ENCODE measurements at places on chromosomes 16 and 17.

DNA sequence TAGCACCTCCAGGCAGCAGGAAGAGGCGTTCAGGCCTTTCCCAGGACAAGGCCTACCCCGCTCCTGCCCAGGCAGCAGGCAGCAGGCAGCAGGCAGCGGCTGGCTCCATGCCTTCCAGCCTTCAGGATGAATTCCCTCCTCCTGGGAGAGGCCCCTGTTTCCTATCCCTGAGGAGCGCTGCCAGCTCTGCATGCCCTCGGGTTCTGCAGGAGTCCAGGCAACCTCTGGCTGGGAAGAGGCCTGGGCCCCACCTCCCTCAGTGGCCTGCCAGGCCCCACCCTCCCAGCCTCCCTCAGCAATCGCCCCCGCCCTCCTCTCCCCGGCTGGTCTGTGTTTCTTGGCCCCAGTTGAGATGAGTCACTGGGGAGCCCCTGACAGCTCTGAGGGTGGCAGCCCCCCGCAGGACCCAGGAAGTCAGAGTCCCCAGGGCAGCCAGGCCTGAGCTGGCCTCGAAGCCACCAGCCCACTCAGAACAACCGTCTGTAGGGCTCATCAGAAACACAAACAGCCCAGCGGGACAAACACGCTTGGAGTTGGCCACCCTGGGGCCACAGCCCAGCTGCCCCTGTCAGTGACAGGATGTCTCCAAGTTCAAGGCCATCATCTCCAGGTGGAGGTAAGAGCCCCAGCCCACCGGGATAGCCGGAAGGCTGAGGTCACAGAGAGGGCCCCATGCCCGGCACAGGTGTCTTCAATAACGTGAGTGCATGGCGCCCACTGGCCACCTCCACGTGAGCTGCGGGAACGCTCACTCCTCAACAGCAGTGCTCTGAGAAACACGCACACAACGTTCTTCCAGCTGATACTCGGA lies 39.5 kb upstream of the CIBAR2 start:
- DNase-seq, result no peak
- no peaks in the 10 kb centered on the region for H3K4me1 ChIP-seq
- no peaks in the 10 kb centered on the region for H3K36me3 ChIP-seq
- H3K27ac ChIP-seq, result no peak overlapping the region

DNA sequence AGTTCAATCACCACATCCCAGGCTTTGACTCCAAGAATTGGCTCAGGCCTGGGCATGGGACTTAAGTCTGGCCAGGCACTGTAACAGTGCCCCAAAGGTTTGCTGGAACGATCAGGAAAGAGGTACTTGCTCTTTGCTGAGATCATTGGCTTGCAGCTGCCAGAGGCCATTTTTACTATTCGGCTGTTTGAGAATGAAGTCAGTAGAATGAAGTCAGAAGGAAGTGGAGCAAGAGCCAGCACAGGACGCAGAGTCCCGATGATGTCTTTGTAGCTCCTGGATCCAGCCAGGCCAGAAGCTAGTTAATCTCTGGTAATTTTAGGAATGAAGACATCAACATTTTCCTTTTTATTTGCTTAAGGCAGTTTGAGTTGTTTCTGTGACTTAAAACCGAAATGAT lies 195.5 kb downstream of the RAB11FIP4 start:
- H3K4me3 ChIP-seq, result no peak overlapping the region
- no peaks in the 10 kb centered on the region for H3K36me3 ChIP-seq
- no peaks in the 10 kb centered on the region for H3K27me3 ChIP-seq
- DNase-seq, result no peak
- no peaks in the 10 kb centered on the region for H3K4me1 ChIP-seq

DNA sequence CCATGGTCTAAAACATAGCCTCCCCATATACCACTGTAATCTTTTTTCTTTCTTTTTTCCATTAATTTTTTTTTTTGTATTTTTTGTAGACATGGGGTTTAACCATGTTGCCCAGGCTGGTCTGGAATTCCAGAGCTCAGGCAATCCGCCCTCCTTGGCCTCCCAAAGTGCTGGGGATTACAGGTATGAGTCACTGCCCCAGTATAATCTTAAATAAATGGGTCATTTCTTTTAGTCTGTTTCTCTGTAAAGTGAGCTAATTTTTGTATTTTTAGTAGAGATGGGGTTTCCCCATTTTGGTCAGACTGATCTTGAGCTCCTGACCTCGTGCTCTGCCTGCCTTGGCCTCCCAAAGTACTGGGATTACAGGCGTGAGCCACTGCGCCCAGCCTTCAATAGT lies 5.7 kb upstream of the NME1 start:
- H3K36me3 ChIP-seq, result no peaks in the 10 kb centered on the region
- no peak overlapping the region for H3K27ac ChIP-seq
- no peak overlapping the region for H3K4me3 ChIP-seq
- no peaks in the 10 kb centered on the region for H3K27me3 ChIP-seq
- no peak for DNase-seq

DNA sequence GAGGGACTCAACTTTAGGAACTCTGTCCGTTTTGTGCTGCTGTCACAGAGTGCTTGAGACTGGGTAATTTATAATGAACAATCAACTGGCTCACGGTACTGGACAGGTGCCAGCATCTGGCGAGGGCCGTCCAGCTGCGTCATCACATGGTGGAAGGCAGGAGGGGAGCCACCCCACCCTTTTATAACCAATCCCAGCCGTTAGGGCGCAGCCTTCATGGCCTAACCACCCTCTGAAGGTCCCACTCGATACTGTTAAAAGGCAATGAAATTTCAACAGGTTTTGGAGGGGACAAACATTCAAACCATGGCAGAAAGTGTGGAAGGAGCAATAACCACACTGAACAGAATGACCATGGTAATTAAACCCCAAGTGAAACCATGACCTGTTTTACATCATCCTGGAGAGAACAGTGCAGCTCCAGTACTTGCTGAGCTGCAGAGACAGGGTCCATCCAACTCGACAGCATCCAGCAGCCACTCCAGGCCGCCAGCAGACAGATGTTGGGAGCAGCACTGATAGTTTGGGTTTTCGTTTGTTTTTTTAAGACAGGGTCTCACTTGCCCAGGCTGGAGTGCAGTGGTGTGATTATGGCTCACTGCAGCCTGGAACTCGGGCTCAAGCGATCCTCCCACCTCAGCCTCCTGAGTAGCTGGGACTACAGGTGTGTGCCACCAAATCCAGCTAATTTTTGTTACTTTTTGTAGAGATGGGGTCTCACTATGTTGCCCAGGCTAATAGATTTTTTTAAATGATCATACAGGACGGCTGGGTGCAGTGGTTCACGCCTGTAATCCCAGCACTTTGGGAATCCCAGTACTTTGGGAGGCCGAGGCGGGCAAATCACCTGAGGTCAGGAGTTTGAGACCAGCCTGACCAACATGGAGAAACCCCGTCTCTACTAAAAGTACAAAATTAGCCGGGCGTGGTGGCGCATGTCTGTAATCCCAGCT lies 11.0 kb downstream of the CHMP6 start:
- peaks cover 13% of the 10 kb centered on the region for H3K4me1 ChIP-seq
- H3K27me3 ChIP-seq, result peaks cover 6% of the 10 kb centered on the region
- H3K36me3 ChIP-seq, result peaks cover 7% of the 10 kb centered on the region
- no peak for DNase-seq
- no peak overlapping the region for H3K4me3 ChIP-seq

- H3K27ac ChIP-seq, result no peak overlapping the region
- no peak overlapping the region for H3K4me3 ChIP-seq
- no peaks in the 10 kb centered on the region for H3K27me3 ChIP-seq
- H3K4me1 ChIP-seq, result no peaks in the 10 kb centered on the region
- no peaks in the 10 kb centered on the region for H3K36me3 ChIP-seq
- DNase-seq, result no peak
Measured at GRCh38 chr16:26856791-26857190, 209.9 kb upstream of the C16orf82 start.

DNA sequence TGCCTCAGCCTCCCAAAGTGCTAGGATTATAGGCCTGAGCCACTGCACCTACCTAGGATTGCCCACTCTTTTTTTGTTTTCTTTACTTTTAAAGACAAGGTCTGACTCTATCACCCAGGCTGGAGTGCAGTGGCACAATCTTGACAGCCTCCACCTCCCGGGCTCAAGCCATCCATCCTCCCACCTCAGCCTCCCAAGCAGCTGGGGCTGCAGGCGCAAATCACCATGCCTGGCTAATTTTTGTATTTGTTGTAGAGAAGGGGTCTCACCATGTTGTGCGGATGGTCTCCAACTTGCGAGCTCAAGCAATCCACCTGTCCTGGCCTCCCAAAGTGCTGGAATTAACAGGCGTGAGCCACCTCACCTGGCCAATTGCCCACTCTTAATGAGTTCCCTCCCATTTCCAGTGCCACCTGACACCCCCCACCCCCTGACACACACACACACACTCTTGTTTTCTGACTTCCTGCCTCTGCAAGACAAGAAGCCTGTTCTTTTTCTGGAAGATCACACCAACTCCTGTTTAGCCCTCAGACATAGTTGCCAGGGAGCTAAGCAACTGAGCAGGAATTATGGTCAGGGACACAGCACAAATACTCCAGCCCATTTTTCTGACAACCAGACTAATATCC lies 2.6 kb downstream of the OVCA2 start:
- no peak overlapping the region for H3K4me3 ChIP-seq
- no peak for DNase-seq
- H3K27me3 ChIP-seq, result no peaks in the 10 kb centered on the region
- no peak overlapping the region for H3K27ac ChIP-seq

DNA sequence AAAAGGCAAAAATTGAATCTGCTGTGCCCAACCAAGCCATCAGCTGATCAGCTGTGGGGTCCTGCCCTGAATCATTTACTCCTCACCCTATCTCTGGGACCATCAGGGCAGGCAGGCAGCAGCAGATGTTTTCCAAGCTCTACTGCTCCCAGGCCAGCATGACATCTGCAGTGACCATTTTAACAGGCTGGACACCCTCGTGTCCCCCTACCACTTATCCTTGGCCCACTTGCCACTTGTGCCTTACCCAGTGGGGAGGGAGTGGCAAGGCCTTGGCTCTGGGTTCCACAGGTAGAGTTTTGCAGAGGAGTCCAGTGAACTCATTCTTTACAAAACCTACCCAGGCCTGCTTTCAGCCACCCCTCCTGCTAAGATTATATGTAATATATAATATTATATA lies 12.0 kb upstream of the CA4 start:
- H3K27ac ChIP-seq, result no peak overlapping the region
- no peak for DNase-seq
- peaks cover 28% of the 10 kb centered on the region for H3K4me1 ChIP-seq
- peaks cover 32% of the 10 kb centered on the region for H3K27me3 ChIP-seq
- H3K36me3 ChIP-seq, result no peaks in the 10 kb centered on the region
- H3K4me3 ChIP-seq, result no peak overlapping the region

- no peak for DNase-seq
- no peak overlapping the region for H3K27ac ChIP-seq
- no peaks in the 10 kb centered on the region for H3K27me3 ChIP-seq
- H3K4me1 ChIP-seq, result peaks cover 72% of the 10 kb centered on the region
- H3K4me3 ChIP-seq, result no peak overlapping the region
Measured at GRCh38 chr17:8896087-8896486, 28.6 kb upstream of the PIK3R6 start.

DNA sequence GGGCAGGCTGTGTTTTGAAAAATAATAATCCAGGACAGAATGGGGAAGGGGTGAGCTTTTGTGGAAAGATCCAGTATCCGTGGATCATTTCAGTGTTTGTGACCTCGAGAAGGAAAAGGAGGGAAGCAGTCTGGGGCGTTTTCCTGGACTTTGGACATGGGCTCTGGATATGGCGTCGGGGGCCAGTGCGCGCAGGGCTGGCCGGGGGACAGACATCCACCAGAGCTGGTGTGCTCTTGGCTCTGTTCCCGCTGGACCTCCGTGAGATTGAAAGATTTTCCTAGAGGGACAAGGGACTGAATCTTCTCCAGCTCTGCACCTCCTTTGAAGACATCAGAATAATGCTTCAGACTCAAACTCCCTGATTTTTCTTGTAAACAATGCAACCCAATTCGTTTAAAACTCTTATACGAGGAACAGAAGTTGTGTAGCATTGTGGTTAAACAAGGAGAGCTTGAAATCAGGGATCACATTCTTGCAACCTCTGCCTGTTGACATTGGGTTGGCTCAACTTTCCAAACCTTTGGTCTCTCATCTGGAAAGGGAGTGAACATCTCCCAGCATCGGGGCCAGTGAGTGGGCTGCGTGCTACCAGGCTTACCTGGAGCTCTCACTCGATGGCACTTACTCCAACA lies 75.9 kb downstream of the C16orf95 start:
- no peak overlapping the region for H3K27ac ChIP-seq
- peaks cover 4% of the 10 kb centered on the region for H3K4me1 ChIP-seq
- H3K4me3 ChIP-seq, result no peak overlapping the region

GRCh38 chr16:86491640-86492023 lies 18.7 kb upstream of the FOXF1 start:
- DNase-seq, result no peak
- H3K36me3 ChIP-seq, result no peaks in the 10 kb centered on the region
- H3K27ac ChIP-seq, result no peak overlapping the region
- H3K27me3 ChIP-seq, result peaks cover 22% of the 10 kb centered on the region

- no peak within 1 kb of the TSS for H3K27ac ChIP-seq
- no peaks in the 10 kb centered on the region for H3K27me3 ChIP-seq
- no peak for DNase-seq
- no peak within 1 kb of the TSS for H3K4me3 ChIP-seq
Measured at GRCh38 chr17:1742371-1743087, at the start of gene SERPINF2. Gene SERPINF2, plus strand, starts transcription at chr17:1742871. Its CDS starts 2,125 bp downstream, at chr17:1744996.

DNA sequence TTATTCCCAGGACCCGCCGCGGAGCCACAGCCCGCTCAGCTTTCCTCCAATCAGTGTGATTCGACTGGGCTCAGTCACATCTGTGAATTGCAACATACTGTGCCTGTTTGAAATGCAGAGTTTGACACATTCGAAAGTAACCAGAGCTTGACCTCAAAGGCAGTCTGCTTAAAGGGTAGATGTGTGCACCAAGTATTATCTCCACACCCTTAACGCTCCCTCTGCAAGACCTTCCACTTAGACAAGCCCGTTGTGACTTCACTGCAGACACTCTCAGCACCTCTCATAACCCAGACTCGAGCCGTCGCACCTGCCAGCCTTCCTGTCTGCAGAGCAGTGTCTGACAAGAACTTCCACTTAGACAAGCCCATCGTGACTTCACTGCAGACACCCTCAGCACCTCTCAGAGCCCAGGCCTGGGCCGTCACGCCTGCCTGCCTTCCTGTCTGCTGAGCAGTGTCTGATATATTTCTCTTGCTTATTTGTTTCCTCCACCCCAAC lies 3.7 kb downstream of the KLHDC4 start:
- no peak overlapping the region for H3K4me3 ChIP-seq
- H3K36me3 ChIP-seq, result peaks cover 23% of the 10 kb centered on the region
- no peak overlapping the region for H3K27ac ChIP-seq
- no peak for DNase-seq

DNA sequence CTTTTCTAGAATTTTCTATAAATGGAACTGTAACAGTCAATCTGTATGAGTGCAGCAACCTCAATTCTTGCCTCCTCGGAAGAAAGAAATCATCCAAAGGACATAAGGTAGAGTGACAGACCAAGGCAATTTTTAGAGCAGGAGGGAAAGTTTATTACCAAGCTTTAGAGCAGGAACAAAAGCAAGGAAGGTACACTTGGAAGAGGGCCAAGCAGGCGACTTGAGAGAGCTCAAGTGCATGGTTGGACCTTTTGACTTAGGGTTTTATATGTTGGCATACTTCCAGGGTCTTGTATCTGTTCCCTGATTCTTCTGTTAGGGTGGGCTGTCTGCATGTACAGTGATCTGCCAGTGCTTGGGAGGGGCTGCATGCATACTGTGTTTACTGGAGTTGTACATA lies 50.3 kb downstream of the SCNN1G start:
- H3K27ac ChIP-seq, result no peak overlapping the region
- DNase-seq, result no peak
- H3K4me1 ChIP-seq, result no peaks in the 10 kb centered on the region
- no peak overlapping the region for H3K4me3 ChIP-seq
- no peaks in the 10 kb centered on the region for H3K27me3 ChIP-seq

- H3K36me3 ChIP-seq, result no peaks in the 10 kb centered on the region
- H3K4me1 ChIP-seq, result peaks cover 34% of the 10 kb centered on the region
- H3K4me3 ChIP-seq, result peak overlapping the region; percentile 96
- no peaks in the 10 kb centered on the region for H3K27me3 ChIP-seq
- peak overlapping the region; percentile 98 for H3K27ac ChIP-seq
- no peak for DNase-seq
Measured at GRCh38 chr17:60525328-60525684, 736 bp downstream of the APPBP2 start.

Data from CD4-positive, alpha-beta memory T cell (primary cell).